ENCODE measurements at places on chromosomes 7 and 10.
A peak's percentile ranks its signal among the peaks of the same experiment; 100 is the strongest.

DNA sequence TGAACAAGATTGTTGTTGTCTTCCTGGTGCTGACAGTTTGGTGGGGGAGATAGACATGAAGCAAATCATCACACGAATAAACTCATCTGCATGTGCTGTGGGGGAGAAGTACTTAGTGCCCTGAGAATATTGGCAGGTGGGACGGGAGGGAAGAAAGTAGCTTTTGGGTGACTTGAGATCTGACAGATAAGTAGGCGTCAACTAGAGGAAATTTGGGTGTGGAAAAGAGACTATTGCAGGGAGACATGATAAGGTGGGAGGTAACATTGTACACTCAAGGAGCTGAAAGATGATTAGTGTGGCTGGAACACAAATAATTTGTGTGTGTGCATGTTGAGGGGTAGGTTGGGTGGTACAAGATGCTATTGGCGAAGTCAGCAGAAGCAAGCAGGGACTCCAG, 30.1 kb downstream of the CNNM2 start:
- H3K27me3 ChIP-seq, result no peaks in the 10 kb centered on the region
- H3K27ac ChIP-seq, result no peak overlapping the region
- no peak for DNase-seq
- H3K4me1 ChIP-seq, result peaks cover 11% of the 10 kb centered on the region

GRCh38 chr7:141950806-141951205, 4.0 kb upstream of the CLEC5A start:
- H3K4me3 ChIP-seq, result no peak overlapping the region
- H3K4me1 ChIP-seq, result no peaks in the 10 kb centered on the region
- H3K36me3 ChIP-seq, result no peaks in the 10 kb centered on the region
- no peak overlapping the region for H3K27ac ChIP-seq
- DNase-seq, result no peak
- H3K27me3 ChIP-seq, result peaks cover 31% of the 10 kb centered on the region

DNA sequence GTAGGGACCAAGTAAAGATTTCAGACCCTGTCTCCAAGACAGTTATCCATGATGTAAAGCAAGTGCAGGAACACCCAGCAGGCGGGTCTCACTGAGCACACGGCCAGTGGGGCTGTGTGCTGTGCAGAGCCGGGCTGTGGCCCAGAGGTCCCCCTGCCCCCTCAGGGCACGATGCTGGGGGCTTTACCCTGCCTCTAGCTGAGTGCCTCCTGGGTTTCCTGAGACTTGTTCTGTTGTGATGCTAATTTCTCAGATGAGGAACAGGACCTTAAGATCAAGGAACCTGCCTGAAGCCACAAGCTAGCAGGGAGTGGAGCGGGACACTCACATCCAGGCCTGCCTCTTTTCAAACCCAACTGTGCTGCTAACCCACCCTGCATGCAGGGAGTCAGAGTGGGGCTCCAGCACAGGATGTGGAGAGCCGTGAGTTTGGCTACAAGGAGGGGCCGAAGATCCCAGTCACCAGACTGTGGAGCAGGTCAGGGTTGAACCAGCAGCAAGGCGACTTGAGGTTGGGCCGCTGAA, 76.1 kb upstream of the LYZL2 start:
- H3K4me3 ChIP-seq, result peak overlapping the region; percentile 89
- H3K36me3 ChIP-seq, result no peaks in the 10 kb centered on the region
- H3K4me1 ChIP-seq, result peaks cover 36% of the 10 kb centered on the region
- no peak for DNase-seq
- H3K27ac ChIP-seq, result peak overlapping the region; percentile 96

DNA sequence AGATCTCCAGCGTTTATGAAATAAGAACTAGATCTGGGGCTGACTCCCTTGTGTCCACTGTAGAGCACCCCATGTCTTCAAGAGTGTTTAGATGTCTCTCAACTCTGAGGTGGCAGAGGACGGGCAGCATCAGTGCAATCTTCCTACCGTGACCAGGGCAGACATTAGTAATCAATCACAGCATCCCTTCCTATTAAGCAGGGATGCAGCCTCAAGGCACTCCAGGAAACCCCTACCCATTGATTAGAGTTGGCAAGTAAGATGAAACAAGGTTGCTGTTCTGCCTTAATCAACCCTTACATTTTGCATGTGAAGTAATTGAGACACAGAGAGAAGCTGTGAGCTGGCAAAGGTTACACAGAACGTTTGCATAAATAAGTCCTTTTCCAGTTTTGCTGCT, 283.7 kb upstream of the ZMIZ1 start:
- no peak overlapping the region for H3K4me3 ChIP-seq
- H3K27ac ChIP-seq, result no peak overlapping the region
- H3K4me1 ChIP-seq, result no peaks in the 10 kb centered on the region
- H3K36me3 ChIP-seq, result no peaks in the 10 kb centered on the region

DNA sequence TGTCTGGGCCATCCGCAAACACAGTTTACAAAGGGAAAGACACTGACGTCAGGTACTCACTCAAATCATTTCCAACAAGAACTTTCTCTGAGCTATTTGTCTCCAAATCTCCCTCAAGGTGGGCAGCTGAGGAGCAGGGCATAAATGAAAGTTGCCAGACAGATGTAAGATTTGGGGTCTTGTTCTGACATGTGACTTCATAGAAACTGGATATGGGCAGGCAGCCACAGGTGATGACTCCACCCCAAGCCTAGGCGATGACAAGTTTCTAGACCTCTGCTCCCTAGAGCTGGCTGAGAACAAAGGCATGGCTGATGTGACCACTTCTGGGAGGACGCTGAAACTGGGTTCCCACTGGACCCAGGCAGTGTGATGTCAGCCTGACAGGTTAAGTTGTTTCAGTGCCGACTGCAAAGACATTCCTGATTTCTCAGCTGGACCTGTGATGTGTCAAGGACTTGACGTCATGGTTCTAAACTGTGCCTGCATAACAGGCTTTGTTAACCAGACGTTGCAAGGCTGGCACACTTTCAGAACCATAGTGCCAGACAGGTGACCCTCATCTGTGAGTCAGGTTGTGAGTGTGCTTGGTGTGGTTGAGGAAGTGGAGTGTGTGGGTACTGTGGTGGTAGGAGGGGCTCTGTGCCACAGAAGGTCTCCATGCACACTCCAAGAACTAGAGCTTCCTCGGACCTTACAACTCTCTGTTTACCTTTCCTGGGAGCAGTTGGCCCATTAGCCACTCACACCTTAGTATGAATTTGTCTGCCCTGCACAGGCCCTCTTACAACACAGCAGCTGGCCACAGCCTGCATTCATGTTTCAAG, 39.9 kb upstream of the EBF3 start:
- H3K4me3 ChIP-seq, result no peak overlapping the region
- no peak for DNase-seq

All from T-helper 17 cell (primary cell).